ENCODE measurements at places on chromosomes 12 and 14. TPM values are rescaled to one million over a fixed set of nuclear protein-coding genes. Genes with fewer than 3 reads are reported as not detected.
A peak's percentile ranks its signal among the peaks of the same experiment; 100 is the strongest.

Gene KLRB1
- polyA plus RNA-seq, result not detected

Gene PLBD2
- polyA plus RNA-seq, result 12.1 TPM

GRCh38 chr14:60654334-60654821, 5.1 kb upstream of the SIX1 start:
- DNase-seq, result peak; percentile 44

Gene KLRD1
- not detected for polyA plus RNA-seq

DNA sequence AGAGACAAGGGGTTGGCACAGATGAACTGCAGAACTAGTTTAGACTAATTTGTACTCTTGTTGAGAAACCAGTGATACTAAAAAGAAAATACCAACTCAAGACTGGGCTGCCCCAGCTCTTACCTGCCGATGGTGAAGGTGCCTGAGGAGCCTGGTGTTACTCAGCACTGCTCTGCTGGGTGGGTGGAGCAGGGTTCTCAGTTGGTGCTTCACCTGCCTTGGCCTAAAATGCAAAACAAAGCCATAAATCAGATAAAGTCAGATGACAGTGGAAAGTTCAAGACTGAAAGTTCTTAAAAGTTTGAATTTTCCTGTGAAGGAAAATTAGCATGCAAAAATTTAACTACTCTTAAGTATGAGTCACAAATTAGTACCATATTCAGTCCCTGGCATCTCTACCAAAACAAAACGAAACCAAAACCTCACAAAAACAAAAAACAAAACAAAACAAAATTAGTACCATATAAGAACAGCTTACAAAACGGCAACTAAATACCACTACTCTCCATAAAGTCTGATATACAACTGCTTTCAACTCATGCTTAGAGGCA, 21.9 kb downstream of the YBX3 start:
- DNase-seq, result no peak

GRCh38 chr12:47033789-47034555, 45.4 kb upstream of the PCED1B start:
- DNase-seq, result no peak

GRCh38 chr12:45415393-45415817, 199.5 kb downstream of the ANO6 start:
- DNase-seq, result no peak

DNA sequence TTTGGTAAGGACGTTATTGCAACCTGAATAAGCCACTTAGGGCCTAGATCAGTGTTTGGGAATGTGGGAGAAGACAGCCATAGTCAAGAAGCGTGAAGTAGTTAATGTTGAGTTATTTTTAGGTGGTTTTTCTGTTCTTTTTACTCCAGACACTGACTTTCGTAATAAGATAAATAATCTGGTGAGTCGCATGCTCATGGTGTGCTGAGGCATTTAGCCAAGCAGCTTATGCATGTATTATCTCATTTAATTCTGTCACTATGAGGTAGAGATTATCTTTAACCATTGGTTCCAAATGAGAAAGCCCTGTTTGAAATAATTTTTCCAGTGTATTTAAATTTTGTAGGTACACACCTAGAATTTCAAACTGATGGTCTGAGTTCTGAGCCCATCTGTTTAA, 67.3 kb downstream of the RCOR1 start:
- no peak for DNase-seq

Gene ERBB3
- 1.4 TPM for polyA plus RNA-seq

GRCh38 chr14:55450124-55450523, 9.7 kb upstream of the TBPL2 start:
- DNase-seq, result no peak

Gene SBNO1
- 4.5 TPM for polyA plus RNA-seq

Gene GLIPR1L2
- 0.24 TPM for polyA plus RNA-seq

Gene CLEC4E
- not detected for polyA plus RNA-seq

GRCh38 chr12:131672941-131673887, 37.7 kb upstream of the SFSWAP start:
- no peak for DNase-seq

Gene SLC6A13
- 0.05 TPM for polyA plus RNA-seq

DNA sequence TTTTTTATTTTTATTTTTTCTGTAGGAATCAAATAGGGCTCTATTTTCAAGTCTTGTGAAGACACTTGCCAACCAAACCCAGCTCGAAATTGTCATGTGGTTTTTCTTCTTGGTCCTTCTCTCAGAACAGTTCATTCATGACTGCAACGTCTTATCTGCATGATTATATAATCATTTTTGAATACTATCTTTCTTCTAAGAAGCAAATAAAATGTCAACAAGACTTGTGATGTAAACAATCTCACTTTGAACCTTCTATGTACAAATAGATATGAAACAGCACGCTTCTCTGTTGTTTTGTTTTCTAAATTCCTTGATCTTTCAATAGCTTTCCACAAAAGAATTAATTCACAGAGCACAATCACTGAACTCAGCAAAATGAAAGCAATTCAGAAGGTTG, 320.7 kb downstream of the SOX5 start:
- no peak for DNase-seq

GRCh38 chr12:60123557-60123956, 527.7 kb downstream of the SLC16A7 start:
- no peak for DNase-seq

DNA sequence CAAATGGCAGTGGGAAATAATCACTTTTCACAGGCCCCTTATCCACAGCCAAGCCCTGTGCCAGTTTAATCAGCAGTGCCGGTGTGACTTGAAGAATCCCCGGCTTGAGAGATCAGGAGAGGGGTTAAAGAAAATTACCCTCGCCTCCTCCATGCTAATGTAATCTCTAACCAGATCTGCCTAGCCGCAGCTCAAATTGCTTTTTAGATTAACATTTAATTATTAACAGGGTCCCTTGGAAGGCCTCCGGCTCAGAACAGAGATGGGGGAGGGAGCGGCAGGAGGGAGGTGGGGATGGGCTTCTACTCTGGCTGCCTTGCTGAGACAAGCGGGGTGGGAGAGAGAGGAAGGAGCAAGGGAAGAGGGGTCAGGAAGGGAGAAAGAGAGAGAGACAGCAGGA, 24.0 kb downstream of the FAM222A start:
- DNase-seq, result peak; percentile 71

Gene RGS6
- not detected for polyA plus RNA-seq

DNA sequence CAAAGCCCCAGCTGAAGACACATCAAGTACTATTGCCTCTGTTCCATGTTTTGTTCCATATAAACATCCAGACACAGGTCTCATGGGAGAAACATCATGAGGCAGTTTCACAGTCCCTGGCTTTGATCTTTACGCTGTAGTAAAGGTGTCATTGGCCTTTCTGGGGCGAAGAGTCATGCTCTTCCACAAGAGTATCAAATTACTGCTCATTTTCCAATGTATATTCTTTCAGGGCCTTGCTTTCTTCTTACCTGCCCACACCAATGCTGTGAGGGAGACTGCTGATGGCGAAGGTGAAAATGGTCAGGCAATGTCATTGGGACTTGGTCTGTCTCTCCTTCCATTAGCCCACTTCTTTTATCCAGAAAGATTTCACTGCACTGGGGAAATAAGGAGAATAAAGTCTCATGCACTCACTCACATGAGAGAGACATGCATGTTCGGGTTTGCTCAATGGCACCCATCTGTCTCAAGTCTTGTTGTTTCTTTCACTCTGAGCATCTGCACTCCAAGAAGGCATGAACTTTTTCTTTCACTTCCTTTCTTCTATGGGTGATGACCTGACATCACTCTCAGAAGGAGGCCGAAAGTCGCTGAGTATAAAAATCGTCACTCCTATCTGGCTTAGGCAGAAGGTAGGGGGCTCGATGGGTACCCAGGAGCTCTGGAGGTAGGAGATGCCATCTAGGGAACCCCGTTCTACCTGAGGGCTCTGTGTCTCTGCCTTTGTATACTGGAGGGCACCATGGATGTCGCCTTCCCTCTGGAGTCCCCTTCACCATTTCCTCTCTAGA, 1.3 kb upstream of the JDP2 start:
- no peak for DNase-seq

Gene TSPAN11
- polyA plus RNA-seq, result 6.6 TPM
